ENCODE measurements at places on chromosomes 4 and X.
A peak's percentile ranks its signal among the peaks of the same experiment; 100 is the strongest.

- DNase-seq, result no peak
These were observed 3.5 kb downstream of the MSANTD1 start for GRCh38 chr4:3252480-3252828.

- DNase-seq, result no peak
These were observed 62.0 kb downstream of the PHKA1 start for GRCh38 chrX:72652082-72652481.

- DNase-seq, result no peak
These were observed 13.3 kb downstream of the NFKB1 start for GRCh38 chr4:102514298-102514964.

GRCh38 chr4:19177616-19178015 lies 1074.1 kb upstream of the SLIT2 start:
- DNase-seq, result peak; percentile 63

- peak; percentile 91 for DNase-seq
These were observed 62.3 kb downstream of the AGTR2 start for GRCh38 chrX:116232833-116233232.

DNA sequence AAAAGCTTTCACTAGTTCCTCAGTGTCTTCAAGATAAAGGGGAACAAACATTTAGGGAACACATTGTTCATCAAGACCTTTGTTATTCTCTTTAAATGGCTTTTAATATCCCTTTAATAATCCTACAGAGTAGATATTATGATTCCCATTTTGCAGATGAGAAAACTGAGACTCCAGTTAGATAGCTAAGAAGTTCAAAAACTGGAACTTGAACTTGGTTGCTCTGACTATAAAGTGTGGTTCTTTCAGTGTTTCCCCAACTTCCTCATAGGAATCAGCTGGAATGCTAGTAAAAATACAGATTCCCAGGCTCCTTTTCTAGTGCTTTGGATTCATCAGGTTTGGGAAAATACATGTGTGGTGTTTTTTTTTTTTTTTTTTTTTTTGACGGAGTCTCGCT lies 37.7 kb downstream of the DLG3 start:
- no peak for DNase-seq

DNA sequence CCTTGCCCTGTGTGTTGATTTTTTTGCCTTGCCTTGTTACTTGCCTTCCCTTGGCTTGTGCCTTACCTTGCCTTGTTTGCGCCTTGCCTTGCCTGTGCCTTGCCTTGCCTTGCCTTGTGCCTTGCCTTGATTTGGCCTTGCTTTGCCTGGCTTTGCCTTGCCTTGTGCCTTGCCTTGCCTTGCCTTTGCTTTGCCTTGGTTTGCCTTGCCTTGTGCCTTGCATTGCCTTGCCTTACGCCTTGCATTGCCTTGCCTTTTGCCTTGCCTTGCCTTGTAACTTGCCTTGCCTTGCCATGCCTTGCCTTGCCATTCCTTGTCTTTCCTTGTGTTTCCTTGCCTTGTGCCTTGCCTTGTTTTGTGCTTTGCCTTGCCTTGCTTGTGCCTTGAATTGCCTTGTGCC lies 94.6 kb downstream of the TAB3 start:
- DNase-seq, result no peak

DNA sequence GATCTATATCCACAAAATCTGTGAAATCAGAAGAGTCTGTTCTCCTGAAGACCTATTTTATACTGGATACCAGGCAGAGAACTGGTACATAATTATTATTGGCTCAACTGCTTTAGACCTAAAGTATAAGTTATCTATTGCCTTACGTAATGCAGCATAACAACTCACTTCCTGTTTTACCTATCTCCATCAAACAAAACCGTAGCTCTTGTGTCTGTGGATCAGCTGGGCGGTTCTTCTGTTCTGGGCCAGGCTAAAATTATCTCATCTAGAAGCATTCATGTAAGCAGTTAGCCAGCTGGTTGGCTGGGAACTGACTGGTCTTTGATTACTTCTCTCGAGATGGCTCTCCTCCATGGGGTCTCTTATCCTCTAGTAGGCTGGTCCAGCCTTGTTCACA lies 57.8 kb downstream of the PPP1R2C start:
- DNase-seq, result no peak

DNA sequence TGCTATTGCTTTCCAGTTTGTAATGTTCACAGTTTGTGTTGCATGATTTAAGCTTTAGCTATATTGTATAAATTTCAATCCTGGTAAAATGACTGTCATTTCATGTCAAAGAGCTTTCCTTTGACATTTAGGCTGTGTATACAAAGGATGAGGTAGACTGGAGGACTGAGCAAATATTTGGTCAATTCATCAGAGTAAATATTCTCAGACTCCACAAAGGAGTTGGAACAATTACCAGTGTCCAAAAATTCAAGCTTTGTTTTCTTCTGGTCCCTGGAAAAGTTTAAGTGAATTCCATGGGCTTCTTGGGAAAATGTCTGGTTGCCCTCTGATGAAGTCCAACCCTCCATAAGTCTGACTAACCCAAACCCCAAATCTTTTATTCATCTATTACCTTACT lies 682.4 kb downstream of the DACH2 start:
- DNase-seq, result no peak

DNA sequence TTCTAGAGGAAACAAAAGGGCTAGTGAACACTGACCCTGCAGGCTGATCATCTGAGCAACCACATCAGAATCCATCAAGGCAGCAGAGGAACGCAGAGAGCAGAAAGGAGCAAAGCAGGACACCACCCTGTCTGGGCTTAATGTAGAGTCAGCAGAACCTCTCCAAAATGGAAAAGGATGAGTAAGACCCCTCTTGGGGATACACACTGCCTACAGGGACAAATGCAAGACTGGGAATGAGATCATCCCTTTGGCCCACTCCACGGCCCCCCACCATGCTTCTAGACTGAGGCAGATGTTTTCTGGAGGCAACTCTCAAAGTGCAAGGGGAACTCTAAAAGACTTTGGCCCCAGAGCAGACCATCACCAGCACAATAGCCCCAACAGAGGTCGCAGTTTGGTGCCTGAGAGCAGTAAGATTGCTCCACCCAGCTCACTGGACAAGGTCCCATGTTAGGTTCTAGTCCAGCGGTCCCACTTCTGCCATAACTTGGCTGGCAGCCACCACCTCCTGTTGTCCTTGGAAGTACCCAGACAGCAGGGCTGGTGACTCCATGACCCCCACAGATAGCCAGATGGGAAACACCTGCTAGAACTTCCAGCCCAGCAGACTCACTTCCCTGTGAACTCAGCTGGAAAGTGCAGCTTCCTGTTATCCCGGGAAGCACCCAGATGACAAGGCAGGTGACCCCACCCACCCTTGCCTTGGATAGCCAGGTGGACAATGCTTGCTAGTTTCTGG lies 372.7 kb downstream of the INPP4B start:
- no peak for DNase-seq

DNA sequence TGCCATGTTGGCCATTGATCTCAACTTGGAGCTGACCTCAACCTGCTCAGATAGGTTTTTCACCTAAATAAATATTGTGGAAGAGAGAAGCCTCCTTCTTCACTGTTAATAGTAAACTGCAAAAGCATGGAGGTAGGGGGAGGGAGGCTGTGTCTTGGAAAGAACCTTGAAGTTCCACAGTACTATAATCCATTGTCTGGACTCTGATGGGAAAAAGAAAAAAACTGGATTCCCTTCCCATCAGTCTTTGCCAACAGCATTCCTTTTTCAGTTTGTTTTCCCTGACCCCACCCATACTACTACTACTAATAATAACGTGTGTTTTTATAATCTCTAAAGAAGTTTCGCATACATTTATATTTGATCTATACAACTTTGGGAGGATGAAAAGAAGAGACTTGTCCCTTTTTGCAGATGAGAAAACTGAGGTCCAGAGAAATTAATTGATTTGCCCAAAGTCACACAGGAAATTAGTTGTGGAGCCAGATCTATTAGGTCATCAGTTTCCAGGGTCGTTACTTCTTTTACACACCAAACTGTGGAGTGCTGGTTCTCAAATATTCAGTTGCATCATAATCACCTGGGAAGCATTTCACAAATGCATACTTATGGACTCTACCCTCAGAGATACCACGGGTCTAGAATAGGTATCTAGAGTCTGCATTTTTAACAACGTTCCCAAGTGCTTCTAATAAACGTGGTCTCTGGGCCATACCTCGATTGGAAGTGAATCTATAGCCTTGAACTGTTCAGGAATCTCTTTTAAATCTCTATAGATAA lies 59.1 kb downstream of the LUZP4 start:
- no peak for DNase-seq

DNA sequence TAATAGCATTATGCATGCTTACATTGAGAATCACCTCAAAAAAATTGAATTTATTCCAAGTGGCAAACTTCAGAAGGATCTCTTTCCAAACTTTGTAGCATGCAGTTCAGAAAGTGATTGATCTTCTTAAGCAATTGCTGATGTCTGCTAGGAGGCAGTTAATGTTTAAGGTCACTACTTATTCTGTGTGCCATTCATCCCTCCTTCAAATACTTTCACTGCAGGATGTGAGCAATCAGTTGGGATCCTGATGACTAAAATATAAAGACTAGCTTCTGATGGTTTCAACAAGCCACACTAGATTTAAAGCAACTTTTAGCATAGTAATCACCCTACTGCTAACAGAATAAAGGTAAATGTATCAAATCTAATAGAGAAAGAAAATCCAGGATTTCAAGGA lies 414.1 kb downstream of the ADGRL3 start:
- no peak for DNase-seq

GRCh38 chr4:148292686-148293085 lies 149.5 kb downstream of the NR3C2 start:
- no peak for DNase-seq

DNA sequence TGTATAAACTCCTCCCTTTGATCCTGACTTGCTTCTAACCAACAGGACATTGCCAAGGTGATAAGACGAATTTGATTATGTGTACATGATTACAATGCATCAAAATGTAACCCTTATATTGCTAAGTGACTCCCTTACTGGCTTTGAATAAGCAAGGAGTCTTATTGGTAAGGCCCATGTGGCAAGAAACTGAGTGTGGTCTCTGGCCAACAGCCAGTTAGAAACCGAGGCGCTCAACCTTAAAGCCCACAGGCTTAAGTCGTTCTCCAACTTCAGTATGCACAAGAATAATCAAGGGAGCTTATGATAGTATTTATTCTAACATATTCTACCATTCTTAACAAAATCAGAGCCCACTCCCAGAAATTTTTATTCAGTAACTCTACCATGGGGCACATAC lies 374.2 kb upstream of the F9 start:
- DNase-seq, result no peak

DNA sequence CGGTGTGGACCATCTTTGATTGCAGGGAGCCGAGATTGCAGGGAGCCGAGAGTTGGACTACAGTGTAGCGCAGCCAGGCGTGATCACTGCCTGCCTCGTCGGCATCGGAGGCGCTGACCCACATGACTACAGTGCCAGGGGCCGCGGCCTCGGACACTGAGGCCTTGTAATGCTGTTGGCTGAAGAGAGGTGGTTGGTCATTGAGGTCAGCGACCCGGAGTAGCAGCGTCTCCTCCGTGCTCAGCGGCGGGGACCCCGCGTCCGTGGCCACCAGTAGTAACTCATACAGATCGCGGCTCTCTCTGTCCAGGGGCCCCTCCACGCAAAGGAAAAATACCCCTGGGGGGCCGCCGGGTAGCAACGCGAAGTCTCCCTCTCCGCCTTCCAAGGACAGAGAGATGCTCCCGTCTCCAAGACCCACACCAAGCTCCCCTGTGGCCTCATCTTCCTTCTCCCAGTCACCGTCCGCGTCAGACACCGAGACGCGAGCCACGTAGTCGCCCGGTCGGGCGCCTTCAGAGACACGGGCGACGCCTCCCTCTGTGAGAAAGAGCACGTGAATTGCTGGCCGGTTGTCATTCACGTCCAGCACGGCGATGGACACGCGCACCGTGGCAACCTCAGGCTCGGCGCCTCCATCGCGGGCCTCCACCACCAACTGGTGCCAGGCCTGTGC lies 1.9 kb downstream of the DCHS2 start:
- DNase-seq, result no peak

DNA sequence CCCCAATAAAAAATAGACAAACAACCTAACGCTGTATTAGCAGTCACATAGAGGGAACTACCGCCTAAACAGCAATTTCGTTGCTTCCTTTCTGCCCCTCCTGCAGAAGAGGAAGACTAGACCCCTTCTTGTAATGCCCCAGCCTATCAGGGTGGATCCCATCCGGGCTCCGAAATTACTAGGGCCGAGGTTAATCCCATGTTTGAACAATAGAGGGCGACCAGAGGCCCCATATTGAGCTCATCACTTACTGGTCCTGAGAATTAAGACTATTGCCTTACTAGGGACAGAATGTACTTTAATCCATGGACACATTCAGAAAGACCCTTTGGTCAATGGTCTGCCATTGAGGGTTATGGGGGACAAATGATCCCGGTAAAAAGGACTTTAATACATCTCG lies 11.8 kb upstream of the ZNF630 start:
- DNase-seq, result peak; percentile 42

DNA sequence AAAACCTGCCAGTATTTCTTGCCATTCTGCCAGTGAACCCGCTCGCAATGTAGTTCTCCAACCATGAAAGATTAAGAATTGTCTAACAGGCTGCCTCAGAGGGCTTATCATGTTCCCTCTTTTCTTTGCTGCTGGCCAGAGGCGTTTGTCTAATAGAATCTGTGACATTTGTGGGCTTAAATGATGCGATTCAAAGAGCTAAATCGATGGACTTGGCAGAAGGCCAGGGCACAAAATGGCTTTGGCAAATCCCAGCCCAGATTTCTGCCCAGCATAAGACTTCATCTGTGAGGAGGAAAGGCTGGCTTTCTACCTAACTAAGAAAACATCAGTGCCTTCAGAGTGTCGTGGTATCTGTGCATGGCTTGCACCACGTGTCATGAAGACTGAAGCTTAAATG lies 79.9 kb downstream of the TRPC5OS start:
- no peak for DNase-seq

- DNase-seq, result no peak
These were observed 41.3 kb downstream of the TRAPPC11 start for GRCh38 chr4:183700407-183700806.

- no peak for DNase-seq
These were observed 624.2 kb downstream of the GLUD2 start for GRCh38 chrX:121671649-121672048.

DNA sequence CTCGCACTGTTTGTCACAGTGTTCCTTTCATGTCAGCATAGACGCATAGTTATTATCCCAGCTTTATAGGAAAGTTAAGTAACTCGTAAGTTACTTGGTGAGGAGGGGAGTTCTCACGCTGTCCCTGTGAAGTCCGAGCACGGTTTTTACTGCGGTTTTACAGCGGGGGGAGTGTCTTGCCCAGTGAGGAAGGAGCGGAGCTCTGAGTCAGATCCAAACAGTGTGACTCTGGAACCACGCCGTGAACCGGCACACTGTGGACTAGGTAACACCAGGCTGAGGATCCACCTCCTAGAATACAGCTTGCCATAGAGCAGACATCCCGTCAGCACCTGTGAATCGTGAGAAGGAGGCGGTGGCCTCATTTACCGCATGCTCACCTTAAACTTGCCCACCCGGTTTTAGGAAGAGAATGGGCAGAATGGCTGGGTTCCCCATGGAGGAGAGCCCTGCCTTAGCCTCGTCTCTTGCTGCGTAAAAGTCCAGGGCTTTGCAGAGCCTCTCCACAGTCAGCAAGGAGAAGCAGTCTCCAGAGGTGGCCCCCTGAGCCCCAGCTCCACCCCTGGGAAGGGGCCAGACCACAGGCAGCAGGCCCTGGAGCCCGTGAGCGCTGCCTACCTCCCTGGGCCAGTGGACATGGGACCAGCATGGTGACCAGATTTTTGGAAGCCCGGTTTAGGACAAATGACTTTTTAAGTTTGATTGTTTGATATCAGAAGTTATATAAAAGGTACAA lies 40.2 kb upstream of the HGFAC start:
- no peak for DNase-seq

All from iris pigment epithelial cell (primary cell).